ENCODE measurements at places on chromosomes 1 and 21.

DNA sequence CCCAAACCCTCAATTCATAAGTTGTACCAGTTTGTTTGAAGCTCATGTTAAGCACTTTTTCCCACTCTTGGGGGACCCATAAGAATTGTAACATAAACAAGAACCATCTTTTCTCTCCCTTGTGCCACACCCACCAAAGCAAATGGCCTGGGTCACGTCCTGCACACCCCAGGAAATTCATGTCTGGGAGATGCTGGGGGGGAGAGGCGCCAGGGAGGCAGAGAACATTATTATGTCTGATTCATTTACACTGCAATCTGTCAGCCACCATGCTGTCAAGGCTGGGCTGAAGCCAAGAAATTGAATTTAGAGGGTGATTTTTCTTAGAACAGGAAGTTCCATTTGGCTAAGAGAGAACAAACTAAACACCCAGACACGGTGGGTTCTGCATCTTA lies 37.2 kb upstream of the IPO9 start:
- DNase-seq: no peak

DNA sequence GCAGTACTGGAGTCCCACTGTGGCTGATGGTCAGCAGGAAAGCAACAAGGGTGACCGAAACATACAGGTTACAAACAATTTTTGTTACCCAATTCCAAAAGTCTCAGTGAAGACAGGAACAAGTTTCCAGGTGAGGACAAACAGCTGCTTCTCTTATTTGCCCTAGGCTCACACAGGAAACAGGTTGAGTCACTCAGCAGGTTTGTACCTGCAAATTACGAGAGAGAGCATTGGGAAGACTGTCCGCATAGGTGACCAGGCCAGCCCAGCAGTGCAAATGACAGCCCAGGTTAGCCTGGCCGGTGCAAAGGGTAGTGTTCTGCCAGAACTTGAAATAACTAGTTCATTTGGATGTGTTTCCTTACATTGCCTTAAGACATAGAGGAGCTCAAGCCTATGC lies 40.0 kb upstream of the DSCAM start:
- no peak for DNase-seq

GRCh38 chr21:27683292-27683691 lies 716.4 kb upstream of the ADAMTS5 start:
- no peak for DNase-seq

DNA sequence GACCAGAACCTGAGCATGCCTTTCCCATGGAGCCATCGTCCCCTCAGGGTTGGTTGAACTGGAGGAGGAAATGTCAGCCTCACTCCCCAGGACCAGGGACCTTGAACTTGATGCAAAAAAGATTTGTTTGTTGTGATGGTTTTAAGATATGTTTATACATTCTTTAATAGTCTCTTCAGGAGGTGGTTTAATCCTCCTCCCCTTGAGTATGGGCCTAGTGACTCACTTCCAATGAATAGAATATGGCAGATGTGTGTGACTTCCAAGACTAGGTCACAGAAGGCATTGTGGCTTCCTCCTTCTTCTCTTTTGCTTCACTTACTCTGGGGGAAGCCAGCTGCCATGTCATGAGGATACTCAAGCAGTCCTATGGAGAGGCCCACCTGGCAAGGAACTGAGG lies 81.7 kb upstream of the WNT4 start:
- DNase-seq: no peak

GRCh38 chr1:48757363-48757762 lies 19.3 kb downstream of the BEND5 start:
- DNase-seq: no peak

DNA sequence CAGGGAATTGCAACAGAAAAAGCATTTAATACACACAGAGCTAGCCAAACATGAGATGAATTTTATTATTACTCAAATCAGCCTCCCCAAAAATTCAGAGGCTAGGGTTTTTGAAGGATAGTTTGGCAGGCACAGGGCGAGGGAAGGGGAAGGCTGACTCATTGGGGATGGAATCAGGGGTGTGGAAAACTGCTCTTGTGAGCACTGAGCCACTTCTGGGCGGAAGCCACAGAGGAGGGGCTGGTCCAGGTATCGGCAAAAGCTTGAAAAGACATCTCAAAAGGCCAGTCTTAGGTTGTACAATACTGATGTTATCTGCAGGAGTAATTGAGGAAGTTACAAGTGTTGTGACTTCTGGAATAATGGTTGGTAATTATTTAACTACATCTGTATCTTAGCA lies 109.4 kb downstream of the TLR5 start:
- DNase-seq: no peak

DNA sequence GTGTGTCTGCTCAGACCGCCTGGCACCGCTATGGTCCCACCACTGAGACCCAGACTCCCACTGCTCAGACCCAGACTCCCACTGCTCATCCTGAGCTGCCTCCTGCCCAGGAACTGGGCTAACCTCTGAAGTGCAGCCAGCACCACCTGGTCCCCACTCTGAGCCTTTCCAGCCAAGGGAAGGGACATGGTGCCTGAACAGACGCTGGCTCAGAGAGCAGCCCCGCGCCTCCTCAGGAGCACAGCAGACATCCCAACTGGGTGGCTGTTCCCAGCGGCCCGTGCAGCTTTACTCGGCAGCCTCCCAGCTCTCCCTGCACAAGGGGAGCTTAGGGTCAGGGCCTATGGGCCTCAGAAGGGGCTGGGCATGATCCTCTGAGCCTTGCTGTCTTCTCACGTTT lies 27.8 kb upstream of the CNTN2 start:
- no peak for DNase-seq

DNA sequence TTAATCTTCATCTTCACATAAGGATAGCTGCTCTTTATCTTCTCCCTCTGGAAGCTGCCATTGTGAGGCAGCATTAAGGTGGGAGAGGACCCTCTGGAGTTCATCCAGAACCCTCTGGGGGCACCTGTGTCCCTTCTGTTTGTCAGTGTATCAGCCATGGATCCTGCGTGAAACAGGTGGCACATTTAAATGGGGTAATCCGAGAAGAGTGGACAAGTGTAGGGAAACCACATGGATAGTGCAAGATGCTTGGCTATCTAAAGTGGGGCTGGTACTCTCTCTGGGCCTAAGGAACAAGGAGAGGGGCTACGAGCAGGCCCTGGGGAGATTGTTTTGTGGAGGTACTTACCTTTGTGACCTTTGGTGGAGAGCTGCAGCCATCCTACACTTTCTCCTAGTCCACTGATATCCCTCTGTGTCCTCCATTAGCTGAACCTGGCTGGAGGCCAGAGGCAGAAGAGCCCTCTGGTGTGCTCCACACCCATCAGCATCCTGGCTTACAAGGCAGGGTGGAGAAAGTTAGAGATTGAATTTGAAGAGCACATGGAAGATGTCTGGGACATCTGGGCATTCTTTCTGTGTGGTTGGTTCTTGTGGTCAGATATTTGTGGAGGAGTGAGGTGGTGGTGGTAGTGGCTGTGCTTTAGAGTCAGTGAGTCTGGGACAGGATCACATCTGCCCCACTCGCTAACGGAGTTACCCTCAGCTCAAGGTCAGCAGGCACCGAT lies 117.7 kb downstream of the FGGY start:
- DNase-seq: no peak

DNA sequence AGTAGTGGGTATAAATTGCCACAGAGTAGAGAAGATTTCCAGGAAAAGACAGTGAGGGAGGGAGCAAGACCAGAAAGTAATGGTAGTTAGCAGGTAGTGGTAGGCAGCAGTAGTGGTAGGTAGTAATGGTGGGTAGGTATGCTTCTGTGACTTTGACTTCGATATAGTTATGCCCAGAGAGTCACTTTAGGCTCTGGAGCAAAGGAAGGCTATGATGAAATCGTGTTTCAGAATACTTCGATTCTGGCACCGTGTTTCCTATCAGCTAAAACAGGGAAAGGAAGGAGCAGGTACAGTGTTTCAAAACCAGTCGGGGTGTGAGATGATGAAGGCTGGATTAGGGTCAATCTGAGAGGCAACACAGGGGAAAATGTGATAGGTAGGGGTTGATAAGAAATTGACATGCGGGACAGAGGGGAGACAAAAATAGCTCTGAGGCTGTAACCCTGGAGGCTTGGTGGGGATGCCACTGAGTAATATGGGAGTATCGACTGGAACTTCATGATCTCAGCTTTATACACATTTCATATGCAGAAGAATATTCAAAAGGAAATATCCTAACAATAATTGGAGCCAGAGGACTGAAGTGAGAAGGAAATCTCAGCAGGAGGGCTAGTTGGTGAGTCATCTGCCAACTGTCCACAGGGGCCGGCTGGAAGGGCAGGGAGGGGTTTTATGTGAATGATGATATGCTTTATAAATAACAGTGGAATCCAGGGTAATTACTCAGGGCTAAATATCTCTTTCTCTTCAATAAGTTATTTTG lies 25.2 kb upstream of the TRIM45 start:
- no peak for DNase-seq

- no peak for DNase-seq
Observed at GRCh38 chr1:1073743-1074587, at the start of gene RNF223. TSS of gene RNF223 (minus strand) at chr1:1074306. CDS start at chr1:1072566, 1,740 bp downstream.

Data from MM.1S (cell line).